Stimulated activated CD4-positive, alpha-beta T cell treated with anti-CD3 and anti-CD28 coated beads, Interleukin-4, amount 100 ng/mL, for 1 hour (primary cell): ENCODE measurements at places on chromosomes 7 and 10.

- DNase-seq: no peak
Measured at GRCh38 chr7:22357311-22358175, 589 bp upstream of the RAPGEF5 start.

DNA sequence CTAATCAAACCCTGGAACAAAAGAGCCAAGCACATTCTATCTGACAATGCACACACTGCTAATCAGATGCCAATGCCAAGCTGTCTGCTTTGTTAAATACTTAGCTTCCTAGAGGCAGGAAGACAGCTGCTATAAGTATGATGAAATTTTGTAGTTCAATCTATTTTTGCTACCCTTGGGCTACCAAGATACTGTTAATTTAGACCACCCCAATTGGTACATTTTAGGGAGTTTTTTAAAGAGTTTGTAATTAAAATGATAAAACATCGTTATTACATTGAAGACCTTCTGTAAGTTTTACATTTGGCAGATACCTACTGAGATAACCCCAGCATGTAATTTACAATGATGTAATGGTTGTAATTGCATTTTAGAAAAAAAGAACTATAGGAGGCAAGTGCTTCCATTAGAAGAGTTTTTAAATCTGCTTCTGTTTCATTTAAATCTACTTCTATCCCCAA lies 268.5 kb downstream of the ADK start:
- no peak for DNase-seq

DNA sequence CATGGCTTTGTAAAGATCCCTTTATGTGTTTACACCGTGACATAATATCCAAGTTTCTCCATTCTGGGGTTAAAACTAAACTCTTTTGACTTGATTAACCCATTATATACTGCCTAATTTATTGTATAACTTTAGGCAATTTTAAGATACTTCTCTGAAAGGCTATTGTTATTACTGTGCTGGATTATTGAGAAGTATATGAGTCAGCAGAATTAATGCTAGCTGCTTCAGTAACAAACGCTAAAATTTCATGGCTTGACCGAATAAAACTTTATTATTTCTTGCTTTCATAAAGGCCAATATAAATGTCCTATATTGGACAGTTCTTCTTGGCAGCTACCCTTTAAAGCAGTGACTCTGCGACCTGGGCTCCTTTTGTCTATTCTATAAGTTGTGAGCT lies 853.9 kb downstream of the SORCS3 start:
- no peak for DNase-seq

DNA sequence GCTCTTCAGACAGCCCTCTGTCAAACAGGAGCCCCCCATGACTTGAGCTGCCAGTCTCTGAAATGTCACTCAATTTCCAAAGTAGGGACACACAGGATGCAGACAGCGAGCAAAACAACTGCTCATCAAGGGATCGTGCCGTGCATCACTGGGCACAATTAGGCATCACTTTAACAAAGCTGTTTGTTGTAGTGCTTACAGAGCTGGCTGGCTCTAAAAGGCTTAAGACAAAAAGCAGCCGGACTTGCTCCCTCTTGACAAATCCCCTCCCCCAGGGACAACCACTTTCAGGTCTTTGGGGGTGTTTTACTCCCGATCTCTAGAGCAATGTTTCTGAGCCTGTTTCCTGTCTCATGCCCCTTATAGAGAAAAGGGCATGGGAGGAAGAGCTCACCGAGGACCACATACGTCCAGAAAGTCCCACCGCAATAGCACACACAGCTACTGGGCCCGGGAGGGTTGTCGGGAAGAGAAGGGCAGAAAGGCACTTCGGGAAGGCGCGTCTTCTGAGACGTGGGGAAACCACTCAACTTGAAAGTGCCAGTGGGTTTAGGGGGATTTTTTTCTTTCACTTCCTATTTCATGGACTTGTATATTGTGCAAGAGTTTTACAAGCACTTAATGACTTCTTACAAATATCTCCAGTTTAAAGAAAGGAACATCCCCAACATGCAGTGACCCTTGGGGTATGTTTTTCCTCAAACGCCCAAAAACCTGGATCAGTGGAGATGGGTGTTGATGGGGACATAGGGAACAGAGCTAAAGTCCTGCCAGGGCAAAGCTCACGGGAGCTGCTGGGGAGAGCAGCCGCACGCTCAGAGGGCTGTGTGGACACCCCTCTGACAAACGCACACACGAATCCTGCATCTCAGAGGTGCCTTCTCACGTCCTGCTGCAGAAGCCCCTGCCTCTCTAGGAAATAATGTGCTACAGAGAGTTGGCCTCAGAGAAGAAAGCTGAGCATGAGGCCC lies 27.1 kb downstream of the LRRC20 start:
- DNase-seq: no peak

DNA sequence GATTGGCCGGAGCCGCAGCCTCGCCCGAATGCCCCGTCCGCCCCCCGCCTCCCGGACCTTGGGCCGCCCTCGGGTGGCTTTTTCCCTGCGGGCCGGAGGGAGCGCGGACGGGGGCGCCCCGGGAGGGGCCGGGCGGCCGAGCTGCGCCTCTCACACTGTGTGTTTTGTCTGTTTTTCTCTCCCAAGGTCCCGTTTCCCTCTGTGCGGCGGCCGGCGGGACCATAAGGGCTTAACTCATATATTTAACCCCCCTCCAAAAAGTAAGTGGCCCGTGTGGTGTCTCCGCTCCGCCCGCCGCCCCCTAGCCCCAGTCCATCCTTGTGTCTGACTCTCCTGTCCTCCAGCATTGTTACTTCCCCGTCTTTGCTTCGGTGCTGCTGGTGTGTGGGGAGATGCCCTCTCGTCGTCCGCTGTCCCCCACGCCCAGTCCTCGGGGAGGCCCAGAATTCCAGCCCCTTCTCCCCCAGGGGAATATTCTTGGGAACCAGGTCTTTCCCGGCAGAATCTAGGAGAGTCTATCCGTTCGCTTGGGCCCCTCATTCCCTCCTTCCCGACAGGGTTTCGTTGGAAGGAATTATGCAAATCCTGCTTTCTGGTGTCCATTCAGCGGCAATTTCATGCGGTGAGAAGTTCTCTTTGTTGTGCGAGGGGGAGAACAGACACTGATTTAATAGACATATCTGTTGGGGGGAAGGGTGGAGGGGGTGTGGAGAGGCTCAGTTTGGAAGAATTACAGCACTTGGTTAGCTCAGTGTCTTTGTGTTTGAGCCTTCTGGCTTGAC lies 1.3 kb downstream of the LCOR start:
- peak; percentile 12 for DNase-seq

- DNase-seq: no peak
Measured at GRCh38 chr7:82124445-82124844, 319.1 kb downstream of the CACNA2D1 start.

DNA sequence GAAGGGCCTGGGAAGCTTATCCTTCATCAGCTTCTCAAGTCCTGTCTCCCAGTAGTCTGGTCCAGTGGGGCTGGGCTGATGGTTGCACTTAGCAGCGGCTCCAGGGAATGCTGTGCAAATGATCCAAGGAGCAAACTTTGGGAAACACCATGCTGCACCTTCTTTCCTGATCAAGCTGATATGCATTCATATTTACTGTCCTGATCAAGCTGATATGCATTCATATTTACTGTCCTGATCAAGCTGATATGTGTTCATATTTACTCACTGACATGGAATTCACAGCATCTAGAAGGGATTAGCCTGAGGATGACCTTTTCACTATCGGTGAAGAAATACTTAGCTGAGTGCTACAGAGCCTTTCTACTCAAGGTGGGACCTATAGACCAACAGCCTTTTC lies 330.7 kb downstream of the BMPER start:
- DNase-seq: no peak

DNA sequence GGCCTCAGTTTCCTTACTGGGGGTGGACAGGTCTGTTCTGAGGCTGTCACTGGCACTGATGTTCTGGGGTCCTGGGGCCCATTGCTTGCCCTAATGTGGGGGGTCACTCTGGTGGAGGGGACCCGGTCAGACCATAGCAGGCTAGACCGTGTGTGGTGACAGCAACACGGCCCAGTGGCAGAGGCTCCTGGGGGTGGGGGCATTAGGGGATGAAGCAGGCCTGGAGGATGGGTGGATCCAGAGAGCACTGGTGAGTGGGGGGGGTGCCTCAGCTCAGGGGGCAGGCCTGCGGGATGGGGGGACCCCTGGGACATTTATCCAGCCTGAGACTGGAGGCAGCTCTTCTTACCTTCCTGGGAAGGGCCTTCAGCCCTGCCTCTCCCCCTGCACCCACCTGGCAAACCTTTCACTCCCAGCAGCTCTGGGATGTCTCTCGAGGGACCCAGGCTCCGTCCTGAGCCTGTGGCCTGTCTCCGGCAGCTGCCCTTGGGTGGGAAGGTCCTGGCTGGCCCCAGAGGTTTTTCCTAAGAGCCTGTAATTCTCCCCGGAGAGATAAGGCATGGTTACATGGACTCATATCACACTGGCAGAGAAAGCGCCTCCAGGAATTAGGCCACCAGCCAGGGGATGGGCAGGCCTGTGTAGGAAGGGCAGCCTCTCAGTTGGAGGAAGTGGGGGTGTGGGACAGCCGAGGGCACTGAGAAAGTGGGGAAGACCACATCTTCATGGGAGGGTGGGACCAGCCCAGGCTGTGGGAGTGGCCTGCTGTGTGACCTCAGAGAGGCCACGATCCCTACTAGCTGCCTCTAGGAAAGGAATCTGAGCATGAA lies 147.7 kb downstream of the UBE2H start:
- DNase-seq: no peak

DNA sequence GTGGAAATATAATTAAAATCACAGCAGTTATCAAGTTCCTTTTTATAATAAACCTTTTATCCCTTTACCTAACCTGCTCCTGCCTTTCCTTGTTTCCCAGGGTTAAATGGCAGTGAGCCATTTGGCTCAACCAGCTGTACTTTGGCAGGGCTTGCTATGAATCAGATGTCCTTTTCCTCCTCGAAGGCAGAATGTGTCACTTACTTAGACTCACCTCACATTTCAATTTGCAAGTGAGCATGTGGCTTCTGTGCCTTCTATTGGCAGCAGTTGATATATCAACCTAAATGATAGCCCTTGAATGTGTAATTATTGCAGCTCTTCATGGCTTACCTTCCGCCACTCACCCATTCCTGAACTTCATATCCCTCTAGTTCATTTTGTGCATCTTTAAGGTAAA lies 301.7 kb downstream of the CSTF2T start:
- no peak for DNase-seq

- no peak for DNase-seq
Measured at GRCh38 chr7:139548302-139549028, 25.0 kb downstream of the CLEC2L start.

- no peak for DNase-seq
Measured at GRCh38 chr7:150489782-150490181, 24.9 kb upstream of the GIMAP7 start.

DNA sequence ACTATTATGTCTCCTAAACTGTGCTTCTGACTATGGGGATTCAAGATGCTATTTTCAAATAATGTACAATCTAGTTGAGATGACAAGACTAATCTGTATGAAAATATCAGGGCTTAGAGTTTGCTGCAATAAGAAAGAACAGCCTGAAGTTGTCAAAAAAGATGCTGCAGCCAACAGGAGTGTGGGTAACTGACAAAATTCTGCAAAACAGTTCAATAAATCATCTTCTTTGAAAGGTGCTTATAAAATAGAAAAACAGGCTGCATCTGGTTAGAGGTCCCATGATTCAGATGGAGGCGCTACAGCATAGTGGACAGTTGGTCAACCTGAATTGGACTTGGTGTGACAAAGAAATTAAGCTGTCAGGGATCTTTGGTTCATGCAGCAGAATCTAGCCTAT lies 511.0 kb downstream of the XPNPEP1 start:
- no peak for DNase-seq

DNA sequence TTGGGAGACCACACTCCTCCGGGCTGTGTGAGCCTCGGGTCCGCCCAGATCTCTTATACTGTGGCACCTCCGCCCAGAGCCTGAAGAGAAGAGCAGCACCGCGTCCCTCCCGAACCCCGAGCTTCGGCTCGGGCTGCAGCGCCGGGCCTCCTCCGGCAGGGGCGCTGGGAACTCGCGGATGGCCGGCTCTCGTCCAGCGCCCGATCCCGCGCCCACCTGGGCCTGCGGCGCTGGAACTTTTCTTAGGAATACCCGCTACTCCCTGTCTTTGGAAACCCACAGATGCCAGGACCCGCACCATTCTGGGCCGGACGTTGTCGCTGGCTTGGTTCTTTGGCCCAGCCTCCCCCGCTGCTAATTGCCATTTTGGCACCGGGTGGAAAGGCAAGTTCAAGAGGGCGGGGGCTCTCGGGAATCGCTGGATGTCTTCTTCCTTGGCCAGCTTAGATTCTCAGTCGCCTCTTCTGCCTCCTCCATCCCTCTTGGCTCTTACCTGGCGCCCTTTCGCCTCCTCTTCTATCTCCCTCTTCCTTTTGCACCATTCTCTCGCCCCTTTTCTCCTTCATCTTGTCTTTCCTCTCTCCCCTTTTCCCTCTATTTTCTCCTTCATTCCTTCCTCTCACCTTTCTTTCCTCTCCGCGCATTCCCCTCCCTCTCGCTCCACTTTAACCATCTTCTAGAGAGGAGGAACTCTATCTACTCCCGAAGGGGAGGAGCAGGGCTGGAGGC lies 2.1 kb upstream of the SORCS3 start:
- no peak for DNase-seq

DNA sequence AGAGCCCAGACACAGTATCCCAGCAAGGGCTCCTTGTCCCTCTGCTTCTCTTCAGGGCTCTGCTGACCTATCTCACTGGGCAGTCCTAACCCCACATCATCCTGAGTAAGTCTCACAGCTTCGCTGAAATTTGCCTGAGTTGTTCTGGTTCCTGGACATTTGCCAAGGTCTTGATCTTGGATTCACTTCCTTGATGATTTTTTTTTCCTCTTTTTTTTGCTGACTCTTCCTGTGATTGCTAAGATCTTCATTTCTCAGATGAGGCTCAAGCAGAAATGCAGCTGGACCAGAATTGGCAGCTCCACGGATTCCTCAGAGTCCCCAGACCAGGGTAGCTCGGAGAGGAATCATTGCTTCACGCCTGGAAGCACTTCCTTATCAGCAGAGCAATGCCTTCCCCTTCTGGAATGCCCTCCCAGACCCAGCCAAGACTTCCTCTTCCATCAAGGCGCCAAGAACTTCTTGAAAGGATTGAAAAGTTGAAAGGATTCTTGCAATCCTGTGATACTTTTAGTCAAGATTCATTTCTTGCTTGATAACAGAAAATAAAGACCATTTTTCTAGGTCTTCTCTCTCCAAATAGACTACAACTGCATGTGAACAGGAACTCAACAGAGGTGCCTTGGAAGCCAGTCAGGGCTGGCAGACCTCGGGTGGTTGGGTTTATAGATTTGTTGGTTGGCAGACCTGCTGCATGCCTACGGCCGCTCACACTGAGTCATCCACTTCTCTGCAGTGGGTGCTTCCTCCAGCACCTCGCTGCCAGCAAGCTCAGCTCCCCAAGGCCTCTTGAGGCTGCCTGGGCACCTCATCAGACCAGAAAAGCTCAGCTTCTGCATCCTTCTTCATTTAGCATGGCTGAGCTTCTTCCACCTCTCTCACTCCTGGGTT lies 8.8 kb upstream of the AFAP1L2 start:
- DNase-seq: no peak
